ENCODE measurements at places on chromosomes 11 and 22.

DNA sequence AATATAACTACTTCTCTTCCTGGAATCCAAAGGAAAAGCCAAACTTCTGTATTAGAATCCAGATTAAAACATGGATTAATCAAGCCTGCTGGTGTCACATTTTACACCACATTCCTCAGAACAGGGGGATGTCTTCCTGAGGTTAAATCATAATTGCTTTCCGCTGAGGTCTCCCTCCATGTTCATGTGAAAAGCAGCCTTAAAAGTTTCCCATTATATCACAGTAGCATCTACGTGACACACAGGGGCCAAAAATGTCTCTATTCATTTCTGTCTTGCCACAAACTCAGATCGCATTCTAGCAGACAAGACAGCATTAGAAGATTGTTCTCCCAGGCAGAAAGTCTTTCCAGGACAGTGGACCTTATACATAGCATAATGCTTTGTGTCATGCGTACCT lies 788.7 kb downstream of the OPCML start:
- no peak for DNase-seq

GRCh38 chr11:35138943-35139721 lies at the start of gene CD44:
CD44 (plus strand) TSS chr11:35139171; CDS start chr11:35139304, 133 bp downstream.
- DNase-seq: peak; percentile 55

GRCh38 chr11:94302776-94303175 lies 1.6 kb upstream of the IZUMO1R start:
- DNase-seq: no peak

- no peak for DNase-seq
Observed at GRCh38 chr11:35007277-35007676, 90.9 kb downstream of the PDHX start.

GRCh38 chr11:26621132-26621531 lies 49.1 kb upstream of the MUC15 start:
- DNase-seq: no peak

All from D341Med (cell line).